ENCODE measurements at places on chromosomes 13 and 19.

- no peak for DNase-seq
Observed at GRCh38 chr13:78820541-78820940, 161.6 kb upstream of the OBI1 start.

GRCh38 chr13:62747152-62747551, 1331.5 kb upstream of the PCDH20 start:
- no peak for DNase-seq

DNA sequence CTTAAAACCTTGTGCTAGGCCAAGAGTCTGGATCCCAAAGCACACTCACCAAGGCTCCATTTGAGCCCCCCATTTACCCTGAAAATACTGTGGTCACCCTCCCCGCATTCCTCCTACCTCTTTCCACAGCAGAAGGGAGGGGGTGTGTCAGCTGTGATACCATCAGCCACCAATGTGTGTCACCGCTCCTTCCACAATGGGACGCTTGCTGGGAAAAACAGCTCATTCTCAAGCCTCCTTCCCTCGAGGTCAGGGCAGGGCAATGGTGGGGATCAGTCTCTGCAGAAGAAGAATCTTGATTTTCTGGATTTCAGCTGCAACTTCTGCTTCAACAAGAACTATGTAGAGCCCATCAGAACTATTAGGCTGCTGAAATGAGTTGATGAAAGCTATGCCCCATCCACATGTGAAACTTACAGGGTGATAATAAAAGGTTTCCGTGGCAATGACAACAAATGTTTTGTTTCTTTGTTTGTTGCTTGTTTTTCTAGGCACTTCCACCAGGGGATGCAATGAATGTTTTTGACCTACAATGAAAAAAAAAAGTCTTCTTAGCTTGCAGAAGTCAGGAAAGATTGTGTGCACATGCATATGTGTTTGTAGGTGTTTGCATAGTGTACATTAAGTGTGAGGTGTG, 26.4 kb upstream of the ZNF507 start:
- DNase-seq: peak; percentile 44

DNA sequence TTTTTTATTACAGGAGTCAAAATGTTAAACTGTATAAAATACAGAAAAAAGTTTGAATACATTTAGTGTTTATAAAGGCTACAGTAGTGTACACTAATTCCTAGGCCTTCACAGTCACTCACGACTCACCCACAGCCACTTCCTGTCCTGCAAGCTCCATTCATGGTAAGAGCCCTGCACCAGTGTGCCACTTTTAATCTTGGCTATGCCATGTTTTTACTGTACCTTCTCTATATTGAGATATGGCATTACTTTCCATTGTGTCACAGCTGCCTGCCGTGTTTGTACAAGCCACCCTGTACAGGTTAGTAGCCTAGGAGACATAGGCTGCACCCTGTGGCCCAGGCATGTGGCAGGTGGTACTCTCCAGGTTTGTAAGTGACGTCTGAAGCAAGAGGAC, 32.1 kb downstream of the C1QTNF9 start:
- no peak for DNase-seq

- no peak for DNase-seq
Observed at GRCh38 chr13:62085337-62086229, 669.9 kb upstream of the PCDH20 start.

- DNase-seq: no peak
Observed at GRCh38 chr13:112857914-112858490, 111.0 kb upstream of the MCF2L start.

- no peak for DNase-seq
Observed at GRCh38 chr13:51660813-51661212, 76.6 kb downstream of the WDFY2 start.

- DNase-seq: no peak
Observed at GRCh38 chr13:45626731-45627374, 11.3 kb upstream of the ERICH6B start.
